Adipose tissue (tissue), 3 donors: ENCODE measurements at places on chromosomes 13 and 19. TPM values are rescaled to one million over a fixed set of nuclear protein-coding genes. Genes with fewer than 3 reads are reported as not detected.

PGLYRP1 gene
- 8.7 TPM for polyA plus RNA-seq

APOC4 gene
- not detected for polyA plus RNA-seq

SELENOV gene
- not detected for polyA plus RNA-seq

RFPL4A gene
- polyA plus RNA-seq, result not detected

LYPD3 gene
- polyA plus RNA-seq, result 7.3 TPM

KLHL1 gene
- not detected for polyA plus RNA-seq

HSPB6 gene
- polyA plus RNA-seq, result 608 TPM

SUGP1 gene
- polyA plus RNA-seq, result 22.2 TPM

JSRP1 gene
- 0.74 TPM for polyA plus RNA-seq

PRSS57 gene
- polyA plus RNA-seq, result not detected

ATP8A2 gene
- polyA plus RNA-seq, result 0.11 TPM

CGB1 gene
- polyA plus RNA-seq, result not detected

BICRA gene
- polyA plus RNA-seq, result 6.2 TPM

ZNF442 gene
- 0.67 TPM for polyA plus RNA-seq

SIGLEC14 gene
- polyA plus RNA-seq, result 1.1 TPM

PTPRH gene
- 5.5 TPM for polyA plus RNA-seq

OR7A5 gene
- polyA plus RNA-seq, result not detected

TMEM238 gene
- polyA plus RNA-seq, result 0.90 TPM

MYO16 gene
- polyA plus RNA-seq, result 0.05 TPM

SHISA7 gene
- polyA plus RNA-seq, result 0.11 TPM

TEX29 gene
- polyA plus RNA-seq, result 0.43 TPM

PRDX2 gene
- polyA plus RNA-seq, result 159 TPM
